ENCODE measurements at places on chromosomes 7 and 10. TPM values are rescaled to one million over a fixed set of nuclear protein-coding genes. Genes with fewer than 3 reads are reported as not detected.

DNA sequence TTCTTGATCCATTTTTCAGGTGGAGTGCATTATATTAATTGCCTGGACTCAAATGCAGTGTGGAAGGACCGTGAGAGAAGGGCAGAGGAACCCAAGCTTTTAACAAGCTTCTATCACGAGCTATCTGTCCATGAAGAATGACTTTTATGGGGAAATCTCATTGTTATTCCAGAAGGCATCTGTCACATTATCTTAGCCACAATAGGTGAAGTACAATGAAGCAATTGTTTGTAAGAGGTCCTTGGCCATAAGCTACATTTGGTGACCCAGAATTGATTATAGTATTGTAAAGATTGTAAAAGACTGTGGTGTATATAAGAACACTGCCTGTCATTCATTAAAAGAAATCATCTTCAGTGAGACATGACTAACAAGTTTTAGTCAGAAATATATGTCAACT lies 58.6 kb upstream of the RELN start:
- no peak for DNase-seq

- DNase-seq: no peak
These were observed 595.2 kb downstream of the AUTS2 start for GRCh38 chr7:70193514-70193913.

GRCh38 chr7:73844848-73845460 lies 2.6 kb upstream of the METTL27 start:
- no peak for DNase-seq

DNA sequence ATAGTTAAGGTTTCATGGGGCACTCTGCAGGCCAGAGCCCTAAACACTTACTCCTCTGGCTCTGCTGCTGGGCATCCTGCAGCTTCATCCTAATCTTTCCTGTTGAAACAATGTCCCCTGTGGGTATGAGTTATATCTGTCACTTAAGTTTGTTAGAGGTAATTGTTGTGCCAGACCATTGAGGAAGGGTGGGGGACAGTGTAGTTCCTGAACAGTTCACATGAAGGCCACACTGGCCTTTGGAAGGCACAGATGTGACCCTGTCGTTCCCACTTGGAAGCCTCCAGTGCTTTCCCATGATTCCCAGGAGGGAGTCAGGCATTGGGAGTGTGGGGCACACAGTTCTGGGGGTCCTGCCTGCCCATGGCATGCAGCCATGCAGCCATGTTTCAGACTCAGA lies 65.3 kb downstream of the WDFY4 start:
- DNase-seq: no peak

DNA sequence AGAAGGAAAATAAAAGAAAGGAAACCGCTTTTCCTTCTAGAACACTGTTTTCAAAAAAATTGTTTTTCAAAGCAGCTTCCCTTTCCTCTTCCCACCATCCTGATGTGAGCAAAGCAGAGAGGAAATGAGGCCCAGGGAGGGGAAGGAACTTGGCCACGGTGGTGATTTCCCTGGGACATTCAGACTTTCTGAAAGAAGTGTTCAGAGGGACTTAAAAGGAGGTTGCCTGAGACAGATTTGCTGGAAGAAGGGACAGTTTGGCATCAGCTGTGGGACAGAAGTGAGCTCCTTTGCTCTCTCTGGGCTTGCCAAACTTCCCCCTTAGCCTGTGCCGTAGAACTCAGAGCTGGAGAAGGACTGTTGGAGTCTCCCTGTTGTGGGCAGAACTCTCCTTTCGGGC lies 30.3 kb downstream of the ADCYAP1R1 start:
- peak; percentile 7 for DNase-seq

DNA sequence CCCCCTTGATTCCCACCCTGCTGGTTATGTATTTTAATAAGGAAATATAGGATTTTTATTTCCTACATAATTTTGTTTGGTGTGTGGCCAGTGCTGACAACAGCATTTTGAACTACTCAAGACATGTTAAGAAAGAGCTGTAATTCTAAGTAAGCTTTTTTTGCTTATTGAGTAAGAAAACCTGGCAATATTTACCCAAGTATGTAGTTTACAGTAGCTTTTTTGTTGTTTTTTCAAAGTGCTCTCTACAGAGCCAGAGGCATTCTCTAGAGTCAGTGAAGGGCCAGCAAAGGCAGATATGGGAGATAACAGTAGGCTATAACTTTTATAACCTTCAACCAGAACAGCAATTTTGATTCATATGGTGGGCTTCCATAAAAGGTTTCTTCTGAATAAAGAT lies 63.2 kb upstream of the TMEM168 start:
- DNase-seq: no peak

DNA sequence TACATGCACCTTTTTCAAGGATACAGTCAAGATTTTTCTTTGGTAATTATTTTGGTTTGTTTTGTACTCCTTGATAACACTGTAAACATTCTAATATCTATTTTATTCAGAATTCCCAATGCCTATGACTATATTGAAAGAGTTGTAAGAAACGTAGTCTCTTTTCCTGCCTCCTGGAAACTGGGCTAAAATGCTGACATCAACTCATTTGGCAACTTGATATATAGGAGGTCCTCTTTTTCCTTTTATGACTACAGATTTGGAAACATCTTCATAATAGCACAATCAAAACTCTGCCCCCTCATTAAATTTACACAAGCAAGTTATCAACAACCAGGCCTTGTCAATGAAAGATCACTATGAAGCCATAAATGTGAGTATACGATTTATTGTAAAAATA lies 422.3 kb upstream of the PCDH15 start:
- DNase-seq: no peak

- no peak for DNase-seq
These were observed 233.9 kb upstream of the CACNA2D1 start for GRCh38 chr7:82677493-82677892.

DNA sequence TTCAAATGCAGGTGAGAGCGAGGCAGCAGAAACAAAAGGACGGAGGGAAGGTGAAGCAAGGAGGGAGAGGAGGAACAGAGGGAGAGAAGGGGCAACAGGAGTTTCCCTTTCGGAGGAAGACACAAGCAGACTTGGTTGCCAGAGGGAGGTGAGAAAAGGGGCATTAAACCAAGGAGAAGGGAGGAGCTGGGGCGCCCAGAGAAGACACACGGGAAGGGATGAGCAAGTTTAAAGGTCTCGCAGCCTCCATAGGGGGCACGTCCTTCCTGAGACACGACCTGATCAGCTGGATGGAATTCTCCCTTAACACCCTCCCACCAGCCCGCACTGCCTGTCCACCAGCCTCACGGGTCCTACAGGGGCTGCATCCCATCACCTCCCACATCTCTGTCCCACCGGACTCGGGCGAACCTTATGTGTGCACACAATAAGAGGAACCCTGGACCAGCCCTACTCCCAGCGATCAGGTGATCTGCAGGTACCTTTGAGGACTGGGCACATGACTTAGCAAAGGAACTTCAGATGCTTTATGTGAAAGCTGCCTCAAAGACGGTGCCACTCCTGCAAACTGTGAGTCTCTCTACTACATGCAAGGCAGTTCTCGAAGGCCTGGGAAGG lies 251.2 kb downstream of the TNS3 start:
- DNase-seq: no peak

The MKLN1 gene
- 39.0 TPM for total RNA-seq

The CAV1 gene
- total RNA-seq: 6.7 TPM

The SRI gene
- total RNA-seq: 29.4 TPM

The ZNF32 gene
- total RNA-seq: 17.0 TPM
